ENCODE measurements at places on chromosomes 7 and 10.

DNA sequence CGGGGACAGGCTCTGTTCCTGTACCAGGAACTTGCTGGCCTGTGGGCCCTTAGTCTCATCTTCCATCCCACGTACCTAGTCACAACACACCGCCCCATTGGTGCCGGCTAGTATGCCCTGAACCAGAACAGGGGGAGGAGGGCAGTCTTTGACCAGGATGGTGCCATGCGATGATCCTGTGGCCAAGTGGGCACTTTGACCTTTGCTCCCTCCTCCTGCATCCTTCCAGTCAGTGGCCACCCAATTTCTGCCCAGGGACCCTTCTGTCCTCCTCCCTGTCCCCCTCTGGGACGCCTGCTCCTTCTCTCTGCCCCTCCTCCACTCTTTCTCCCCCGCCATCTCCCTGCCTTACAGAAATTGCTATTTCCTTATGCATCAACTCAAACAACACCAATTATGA, 126.3 kb upstream of the CHST15 start:
- DNase-seq, result no peak

- no peak for DNase-seq
These were observed 119.8 kb downstream of the ITGB8 start for GRCh38 chr7:20450536-20450935.

DNA sequence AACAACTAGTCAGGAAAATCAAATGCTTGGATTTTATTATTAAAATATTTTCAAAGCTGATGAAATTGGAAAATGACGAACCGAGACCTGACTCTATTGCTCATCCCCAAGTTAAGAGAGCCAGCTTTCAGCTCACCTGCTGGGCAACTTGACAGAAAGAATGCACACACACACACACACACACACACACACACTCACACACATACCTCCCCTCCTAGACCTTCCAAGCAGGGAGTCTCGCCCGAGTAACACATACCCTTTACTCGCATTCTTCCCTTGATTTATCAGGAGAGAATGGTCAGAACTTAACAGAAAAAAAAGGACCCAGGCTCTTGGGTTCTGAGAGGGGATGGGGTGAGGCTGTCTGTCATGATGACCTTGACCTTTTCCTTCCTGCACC, 19.1 kb downstream of the GPRIN2 start:
- DNase-seq, result no peak

DNA sequence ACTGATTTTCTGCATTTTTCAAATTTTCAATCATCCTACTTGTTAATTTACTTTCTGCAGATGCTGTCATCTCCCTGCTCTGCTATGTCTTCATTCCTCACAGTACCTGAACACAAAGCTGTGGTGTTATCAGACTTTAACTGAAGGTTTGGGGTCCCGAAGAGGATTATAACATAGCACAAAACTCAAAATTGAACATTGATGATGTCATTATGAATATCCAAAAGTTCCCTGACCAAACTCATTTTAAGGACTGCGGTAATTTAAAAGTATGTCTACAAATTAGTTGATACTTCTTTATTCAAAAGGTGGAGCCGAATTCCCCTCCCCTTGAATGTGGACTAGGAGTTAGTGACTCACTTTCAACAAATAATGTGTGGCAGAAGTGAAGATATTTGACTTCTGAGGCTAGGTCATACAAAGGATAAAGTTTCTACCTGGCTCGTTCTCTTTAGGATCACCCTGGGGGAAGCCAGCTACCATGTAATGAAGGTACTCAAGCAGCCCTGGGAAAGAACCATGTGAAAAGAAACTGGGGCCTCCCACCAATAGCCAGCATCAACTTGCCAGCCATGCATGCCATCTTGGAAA, 6.4 kb upstream of the ENTPD7 start:
- no peak for DNase-seq

DNA sequence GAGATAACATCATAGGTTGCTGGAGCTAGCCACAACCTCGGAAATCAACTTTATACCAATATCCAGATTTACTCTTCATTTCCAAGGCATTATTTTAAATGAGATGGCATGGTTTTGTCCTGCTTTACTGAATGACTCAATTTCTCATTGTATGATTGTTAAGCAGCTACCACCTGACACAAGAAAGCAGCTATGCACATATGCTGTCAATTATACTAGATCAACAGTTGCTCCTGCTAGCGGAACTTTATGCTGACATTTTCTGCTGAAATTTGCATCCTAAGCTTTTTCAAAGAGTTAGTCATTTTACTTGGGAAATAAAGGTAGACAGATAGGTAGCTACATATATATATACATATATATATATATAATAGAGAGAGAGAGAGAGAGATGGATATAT, 8.9 kb upstream of the CH25H start:
- no peak for DNase-seq

DNA sequence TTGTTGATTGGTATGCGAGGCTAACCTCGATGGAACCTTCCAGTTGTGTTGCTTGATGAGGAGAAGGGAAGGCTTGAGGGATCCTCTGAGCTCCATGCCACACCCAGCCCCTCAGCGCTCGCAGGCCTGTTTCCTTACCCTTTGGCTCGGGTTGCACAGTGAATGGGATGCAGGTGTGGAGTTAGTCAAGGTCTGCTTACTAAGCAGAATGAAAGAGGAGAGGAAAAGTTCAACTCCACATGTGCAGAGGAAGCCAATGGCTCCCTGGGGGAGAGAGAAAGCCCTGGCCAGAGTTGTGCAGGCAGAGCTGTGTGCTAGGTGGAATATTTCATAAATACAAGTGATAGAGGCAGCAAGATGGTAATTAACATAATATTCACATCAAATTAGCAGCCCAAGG, 85.5 kb downstream of the JCAD start:
- no peak for DNase-seq

DNA sequence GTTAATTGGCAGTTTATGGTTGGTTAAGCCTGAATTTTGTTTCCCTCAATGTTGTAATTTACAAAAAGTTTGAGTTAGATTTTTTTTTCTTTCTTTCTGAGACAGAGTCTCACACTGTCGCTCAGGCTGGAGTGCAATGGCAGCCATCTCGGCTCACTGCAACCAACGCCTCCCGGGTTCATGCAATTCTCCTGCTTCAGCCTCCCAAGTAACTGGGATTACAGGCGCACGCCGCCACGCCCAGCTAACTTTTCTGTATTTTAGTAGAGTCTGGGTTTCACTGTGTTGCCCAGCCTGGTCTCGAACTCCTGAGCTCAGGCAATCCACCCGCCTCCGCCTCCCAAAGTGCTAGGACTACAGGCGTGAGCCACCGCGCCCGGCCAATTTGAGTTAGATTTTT, 935 bp downstream of the ZNF273 start:
- no peak for DNase-seq

- DNase-seq, result no peak
These were observed 31.4 kb downstream of the PALS2 start for GRCh38 chr7:24604630-24605029.

GRCh38 chr7:41316410-41316809, 386.5 kb downstream of the INHBA start:
- DNase-seq, result no peak

- DNase-seq, result no peak
These were observed 9.3 kb upstream of the PNPLA8 start for GRCh38 chr7:108535257-108535656.

GRCh38 chr7:130127821-130128317, 57.5 kb downstream of the KLHDC10 start:
- DNase-seq, result no peak

DNA sequence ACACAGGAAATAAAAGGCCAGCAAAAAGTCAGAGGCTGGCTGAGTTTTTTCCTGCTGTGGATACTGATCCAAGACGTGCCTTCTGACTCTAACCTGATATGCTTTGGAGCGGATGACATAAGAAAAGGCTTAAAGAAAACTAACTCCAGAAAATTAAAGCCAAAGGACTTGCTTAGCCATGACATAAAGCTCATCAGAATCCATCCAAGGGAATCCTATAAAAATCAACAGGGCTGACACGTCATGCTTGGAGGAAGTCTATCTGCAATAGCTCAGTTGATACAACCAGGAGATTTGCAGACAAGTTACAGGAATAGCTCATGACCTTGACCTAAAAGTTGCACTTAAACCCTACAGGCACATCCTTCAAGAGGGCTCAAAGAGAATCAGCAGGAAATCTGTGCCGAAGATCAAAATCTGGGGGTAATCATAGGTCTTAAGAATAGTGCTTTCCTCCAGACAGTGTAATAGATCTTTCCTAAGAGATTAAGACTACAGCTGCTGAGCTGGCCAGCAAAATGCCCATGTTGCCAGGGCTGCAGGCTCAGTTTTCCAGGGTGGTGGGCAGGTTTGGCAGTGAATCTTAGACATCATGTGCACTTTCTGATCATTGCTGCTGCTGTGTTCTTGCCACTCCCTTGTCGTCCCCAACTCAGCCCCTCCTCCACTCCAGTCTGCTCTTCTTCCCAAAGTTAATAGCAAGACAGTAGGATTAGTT, 111.5 kb upstream of the SVIL start:
- no peak for DNase-seq

DNA sequence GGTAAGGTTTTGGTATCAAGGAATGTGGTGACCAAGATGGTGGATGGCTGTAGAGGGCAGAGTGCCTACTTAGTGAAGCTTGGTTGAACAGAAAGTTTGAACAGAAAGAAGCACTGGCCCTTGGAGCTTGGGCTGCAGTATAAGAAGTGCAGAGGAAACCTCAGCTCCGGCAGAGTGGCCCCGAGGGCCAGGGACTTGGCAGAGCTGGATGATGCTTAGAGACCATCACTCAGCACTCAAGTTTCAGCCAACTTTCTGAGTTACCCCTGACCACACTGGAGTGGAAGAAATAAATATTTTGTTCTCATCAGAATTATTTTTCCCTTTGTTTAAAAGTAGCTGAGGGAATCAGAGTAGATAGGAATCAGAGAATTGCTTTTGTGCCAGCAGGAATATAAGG, 336.7 kb downstream of the C7orf25 start:
- no peak for DNase-seq

GRCh38 chr7:42883950-42884349, 27.9 kb downstream of the C7orf25 start:
- no peak for DNase-seq

DNA sequence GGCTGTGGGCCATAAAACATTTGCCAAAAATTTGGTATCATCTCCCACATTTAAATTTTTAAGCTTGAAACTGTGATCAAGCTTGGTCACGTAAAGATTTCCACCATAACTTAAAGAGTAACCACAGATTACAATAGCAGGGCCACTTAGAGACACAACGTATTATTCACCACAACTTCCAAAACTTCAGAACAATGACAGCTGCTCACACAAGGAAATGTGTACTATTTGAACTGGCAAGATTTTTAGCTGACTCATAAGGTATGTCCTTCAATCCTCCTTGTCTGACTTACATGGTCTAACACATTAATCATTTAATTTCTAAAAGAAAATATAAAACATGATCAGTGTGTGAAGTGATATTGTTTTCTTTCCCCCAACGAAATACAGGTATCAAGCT, 234.5 kb downstream of the PARD3 start:
- no peak for DNase-seq

DNA sequence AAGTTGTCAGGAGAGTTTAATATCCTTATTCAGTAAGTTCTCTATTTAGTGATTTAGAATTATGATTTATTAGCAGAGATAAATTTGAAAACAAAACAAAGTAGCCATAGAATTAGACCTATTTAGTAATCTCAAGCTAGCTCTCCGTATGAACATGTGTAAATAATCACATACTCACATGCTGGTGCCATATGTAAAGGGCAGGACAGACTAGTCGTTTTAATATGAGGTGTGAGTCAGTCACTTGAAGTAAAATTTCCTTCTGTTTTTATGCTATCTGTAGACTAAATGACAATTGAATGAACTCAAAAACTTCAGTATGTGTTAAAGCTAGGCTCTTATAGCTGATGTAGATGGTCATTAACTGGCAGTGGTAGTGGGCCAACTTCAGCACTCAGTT, 67.1 kb downstream of the WAC start:
- no peak for DNase-seq
